ENCODE measurements at places on chromosomes 6 and 20.

DNA sequence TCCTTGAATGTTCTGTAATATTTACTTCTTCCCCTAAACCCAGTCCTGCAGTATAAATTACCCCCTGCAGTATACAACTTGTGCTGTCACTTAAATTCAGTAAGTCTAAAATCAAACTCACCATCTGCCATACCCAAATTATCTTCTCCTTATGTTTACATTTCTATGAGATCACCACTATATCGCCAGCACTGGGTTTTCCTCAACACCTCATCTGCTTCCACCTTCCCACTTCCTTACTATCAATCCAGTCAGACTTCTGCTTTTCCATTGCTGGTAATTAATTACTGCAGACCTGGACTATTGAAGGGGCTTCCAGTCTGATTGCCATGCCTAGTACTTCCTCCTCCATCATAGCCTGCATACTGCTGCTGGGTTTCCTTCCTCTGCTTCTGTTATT lies 15.2 kb downstream of the EFHC1 start:
- no peak for DNase-seq

- DNase-seq: no peak
These were observed 764 bp downstream of the BAG6 start for GRCh38 chr6:31651602-31652191.

DNA sequence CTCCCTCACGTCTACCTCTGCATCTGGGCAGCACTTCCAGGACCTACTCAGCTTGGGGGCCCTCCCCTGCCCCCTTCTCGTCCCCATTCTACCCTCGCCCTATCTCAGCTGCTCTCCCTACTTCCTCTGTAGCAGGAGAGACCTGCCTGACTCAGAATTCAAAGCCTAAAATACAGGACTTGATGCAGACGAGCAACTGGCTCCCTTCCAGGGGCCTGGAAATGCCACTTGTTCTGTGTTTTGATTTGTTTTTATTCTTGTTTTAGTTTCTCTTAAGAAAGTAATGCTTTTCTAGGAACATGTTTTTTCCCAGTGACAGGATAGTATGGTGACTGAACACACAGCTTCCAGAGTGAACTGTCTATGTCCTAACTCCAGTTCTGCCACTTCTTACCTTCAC lies 320.4 kb upstream of the CDH4 start:
- DNase-seq: no peak

- no peak for DNase-seq
These were observed 355.1 kb upstream of the ADGRB3 start for GRCh38 chr6:68279793-68280557.

GRCh38 chr6:69044534-69044933 lies 409.5 kb downstream of the ADGRB3 start:
- DNase-seq: no peak

DNA sequence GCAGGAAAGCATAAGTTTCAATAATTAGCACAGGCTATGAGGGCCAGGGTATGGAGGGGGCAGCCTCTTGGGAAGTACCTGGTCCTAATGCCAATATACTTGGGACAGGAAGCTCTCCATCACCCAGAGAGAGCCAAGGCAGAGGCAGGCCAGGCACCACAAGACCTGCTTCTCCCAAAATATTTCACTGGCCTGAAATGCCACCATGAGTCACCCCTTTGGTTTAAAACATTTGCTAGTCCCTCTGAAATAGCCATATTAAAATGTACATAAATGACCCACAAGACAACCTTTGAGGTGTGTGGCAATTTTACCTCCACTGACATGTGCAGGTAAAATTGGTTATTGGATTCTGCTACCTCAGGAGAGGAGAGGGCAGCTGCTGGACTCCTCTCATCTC lies 23.4 kb upstream of the SCUBE3 start:
- DNase-seq: no peak

DNA sequence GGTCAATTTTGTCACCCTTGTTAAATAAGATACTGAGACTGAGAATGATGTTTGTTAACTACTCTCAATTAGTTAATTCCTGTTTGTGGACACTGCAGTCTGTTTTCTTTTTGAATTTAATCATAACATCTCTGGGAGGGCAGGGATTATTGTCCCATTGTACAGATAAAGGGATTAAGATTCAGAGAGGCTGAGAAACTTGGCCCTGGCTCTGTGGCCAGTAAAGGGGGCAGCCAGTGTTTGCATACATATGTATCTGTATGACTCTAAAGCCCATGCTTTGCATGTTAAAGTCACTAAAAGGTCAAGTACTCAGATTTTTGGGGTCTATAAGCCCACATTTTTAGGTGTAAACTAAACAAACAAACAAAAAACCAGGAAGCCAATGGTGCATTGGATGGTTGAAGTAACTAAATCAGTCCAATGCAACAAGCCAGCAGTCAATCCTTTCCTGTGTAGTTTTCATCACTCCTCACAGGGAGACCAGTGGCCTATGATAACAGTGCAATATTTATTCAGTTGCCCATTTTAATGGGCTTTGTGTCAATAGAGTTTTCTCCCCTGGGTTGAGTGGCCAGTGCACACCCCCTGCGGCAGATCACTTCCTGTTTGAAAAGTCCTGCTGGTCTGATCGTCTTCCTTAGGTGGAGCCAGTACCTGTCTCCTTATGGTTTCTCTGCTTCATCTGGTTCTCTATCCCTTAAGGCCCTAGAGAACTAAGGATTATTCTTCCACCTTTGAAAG lies 106.7 kb downstream of the SLX4IP start:
- DNase-seq: no peak

DNA sequence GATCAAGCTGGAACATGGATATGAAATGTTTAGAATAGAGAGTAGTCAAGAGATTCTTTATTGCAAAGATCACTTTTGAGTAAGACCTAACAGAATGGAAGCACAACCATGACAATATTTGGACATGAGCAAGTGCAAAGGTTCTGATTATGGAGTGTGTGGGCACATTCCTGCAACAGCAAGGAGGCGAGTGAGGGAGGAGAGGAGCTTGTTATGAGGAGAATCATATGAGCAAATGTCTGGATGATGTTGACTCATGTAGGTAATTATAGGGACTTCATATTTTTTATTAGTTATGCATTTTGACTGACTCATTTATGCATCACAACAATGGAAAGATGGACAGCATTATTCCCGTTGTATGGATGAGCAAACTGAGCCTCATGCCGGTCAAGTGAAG lies 100.8 kb upstream of the SLC35B3 start:
- no peak for DNase-seq

GRCh38 chr6:83590416-83590815 lies 78.1 kb downstream of the PRSS35 start:
- no peak for DNase-seq

- DNase-seq: no peak
These were observed 85.0 kb downstream of the YTHDF1 start for GRCh38 chr20:63130658-63131577.

GRCh38 chr6:157210954-157211353 lies 112.4 kb downstream of the TMEM242 start:
- no peak for DNase-seq

DNA sequence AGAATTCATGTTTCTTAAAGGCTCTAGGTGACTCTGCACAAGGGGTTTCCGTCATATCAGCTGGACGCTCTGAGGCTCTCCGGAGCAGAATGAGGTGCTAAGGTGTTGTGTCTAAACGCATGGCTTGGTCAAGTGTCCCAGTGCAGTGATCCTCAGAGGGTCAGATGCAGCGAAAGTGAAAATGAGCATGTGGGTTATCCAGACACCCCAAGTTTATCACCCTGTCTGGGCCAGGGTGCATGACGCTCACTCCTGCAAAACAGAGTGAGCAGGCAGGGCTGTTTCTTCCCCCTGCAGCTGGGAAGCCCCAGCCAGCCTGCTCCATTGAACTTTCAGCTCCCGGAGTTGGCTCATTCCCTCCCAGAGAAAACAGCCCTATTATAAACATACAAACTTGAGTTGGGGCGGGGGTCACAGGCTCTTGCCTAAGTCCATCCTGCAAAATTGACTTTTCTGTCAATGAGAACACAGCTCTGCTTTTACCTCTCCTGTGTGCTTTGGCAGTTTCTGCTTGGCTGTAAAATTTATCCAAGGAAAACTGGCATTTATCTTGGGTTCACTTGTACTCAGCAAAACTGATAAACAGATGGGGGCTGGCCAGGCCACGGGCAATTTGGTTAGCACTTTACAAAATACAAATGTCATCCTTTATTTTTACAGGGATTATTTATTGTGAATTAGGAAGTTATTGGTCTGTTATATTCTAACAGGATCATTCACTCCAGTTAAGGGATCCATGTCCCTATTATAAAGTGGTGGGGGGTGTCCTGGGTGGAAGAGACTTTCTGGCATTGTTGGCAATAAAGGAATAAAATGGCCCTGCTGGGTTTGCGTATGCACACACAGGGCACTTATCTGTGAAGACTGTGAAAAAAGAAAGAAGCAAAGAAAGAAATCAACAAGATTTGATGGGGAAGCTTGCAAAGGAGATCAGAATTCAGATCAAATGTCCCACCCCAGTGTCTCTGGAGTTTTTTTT lies 154.9 kb downstream of the FOXA2 start:
- no peak for DNase-seq

DNA sequence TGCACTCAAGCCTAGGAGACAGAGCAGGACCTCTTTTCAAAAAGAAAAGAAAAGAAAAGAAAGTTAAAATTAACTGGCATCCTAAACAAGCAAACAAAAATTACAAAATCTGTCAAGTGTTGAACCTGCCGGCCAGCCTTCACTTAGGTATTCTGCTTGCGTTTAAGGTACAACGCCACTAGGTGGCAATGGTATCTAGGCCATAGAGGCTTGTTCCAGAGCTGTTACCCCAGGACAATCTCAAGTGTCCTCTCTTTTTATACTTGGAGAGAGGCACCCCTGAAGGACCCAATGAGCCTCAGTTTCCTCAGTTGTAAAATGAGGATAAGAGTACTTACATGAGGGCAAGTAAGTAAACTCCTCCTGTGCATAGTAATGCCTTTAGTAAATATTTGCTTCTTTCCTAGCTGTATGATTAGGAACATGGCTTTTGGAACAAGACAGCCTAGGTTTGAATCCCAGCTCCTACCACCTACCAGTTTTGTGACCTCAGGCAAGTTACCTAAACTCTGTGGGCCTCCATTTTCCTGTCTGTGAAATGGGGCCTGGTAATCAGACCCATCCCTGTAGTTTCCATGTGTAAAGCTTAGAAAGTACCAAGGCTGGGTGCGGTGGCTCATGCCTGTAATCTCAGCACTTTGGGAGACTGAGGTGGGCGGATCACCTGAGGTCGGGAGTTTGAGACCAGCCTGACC lies 5.8 kb upstream of the PACSIN1 start:
- DNase-seq: peak; percentile 64

GRCh38 chr20:37194621-37195417 lies 15.5 kb upstream of the MROH8 start:
- DNase-seq: no peak

DNA sequence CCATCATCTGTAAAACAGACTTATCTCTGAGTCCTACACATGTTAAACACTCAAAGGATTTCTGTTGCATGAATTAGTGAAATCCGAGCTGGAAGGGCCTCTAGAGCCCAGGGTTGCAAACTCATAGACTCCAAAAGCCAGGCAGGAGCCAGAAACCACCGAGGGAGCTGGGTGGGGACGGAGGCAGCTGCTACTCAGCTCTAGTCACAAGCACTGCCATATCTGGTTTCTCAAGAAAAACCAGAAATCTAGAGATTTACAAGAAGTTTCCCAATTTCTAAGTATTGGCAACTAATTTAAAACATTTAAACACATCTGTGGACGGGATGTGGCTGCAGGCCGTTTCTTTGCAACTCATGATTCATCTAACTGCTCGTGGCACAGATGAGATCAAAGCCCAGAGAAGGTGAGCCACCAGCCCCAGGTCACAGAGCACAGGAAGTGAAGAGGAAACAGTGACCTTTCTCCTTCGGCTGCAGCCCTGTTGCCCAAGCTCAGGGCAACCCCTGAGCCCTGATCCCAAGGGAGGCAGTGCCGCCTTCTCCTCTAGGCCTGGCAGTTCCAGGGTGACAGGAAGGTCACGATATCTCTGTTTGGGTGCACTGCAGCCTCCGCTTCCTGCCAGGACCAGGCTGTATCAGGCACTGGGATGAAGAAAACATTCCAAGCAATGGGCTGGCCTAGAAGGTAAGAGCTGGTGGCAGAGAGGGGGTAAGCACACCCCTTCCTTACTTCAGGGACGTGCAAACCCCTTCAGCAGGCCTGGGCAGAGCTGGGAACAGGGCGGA lies 26.4 kb upstream of the PTGIS start:
- DNase-seq: no peak

DNA sequence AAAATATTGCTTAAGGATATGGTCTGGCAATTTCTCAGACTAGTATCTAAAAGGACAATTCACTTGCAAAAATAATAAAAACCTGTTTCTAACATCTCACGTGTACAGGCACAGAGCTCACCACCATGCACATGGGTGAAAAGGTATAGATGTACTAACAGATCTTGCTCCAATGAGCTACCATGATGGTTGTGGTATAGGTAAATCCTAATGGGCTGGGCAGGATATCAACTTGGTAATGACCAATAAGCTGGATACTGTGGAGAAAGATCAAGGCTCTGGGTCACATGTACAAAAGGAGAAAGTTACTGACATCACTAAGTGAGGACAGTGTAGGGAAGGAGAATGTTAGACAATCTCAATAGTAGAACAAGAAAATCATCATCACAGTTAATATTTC lies 111.0 kb upstream of the NUP153 start:
- DNase-seq: no peak

- DNase-seq: no peak
These were observed 18.2 kb downstream of the SYNDIG1 start for GRCh38 chr20:24487648-24488047.

GRCh38 chr20:63268671-63269439 lies 3.8 kb upstream of the ARFGAP1 start:
- no peak for DNase-seq

DNA sequence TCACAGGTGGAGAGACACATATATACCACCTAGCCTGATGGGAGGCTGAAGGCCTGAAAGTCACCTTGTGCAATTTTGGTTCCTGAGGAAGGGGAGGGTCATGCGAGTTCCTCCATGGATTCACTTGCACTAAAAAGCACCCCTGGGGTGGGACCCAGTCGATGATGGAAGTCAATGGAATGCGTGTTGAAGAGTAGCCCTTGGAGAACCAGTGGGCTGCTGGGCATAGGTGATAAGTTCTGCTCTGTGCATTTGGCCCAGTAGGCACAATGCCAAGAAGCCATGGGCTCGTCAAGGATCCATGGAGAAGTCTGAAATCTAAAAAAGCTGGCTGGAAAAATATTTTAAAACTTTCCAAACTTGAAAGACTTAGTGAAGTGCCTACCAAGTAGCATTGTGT lies 18.9 kb upstream of the SCRT2 start:
- no peak for DNase-seq

DNA sequence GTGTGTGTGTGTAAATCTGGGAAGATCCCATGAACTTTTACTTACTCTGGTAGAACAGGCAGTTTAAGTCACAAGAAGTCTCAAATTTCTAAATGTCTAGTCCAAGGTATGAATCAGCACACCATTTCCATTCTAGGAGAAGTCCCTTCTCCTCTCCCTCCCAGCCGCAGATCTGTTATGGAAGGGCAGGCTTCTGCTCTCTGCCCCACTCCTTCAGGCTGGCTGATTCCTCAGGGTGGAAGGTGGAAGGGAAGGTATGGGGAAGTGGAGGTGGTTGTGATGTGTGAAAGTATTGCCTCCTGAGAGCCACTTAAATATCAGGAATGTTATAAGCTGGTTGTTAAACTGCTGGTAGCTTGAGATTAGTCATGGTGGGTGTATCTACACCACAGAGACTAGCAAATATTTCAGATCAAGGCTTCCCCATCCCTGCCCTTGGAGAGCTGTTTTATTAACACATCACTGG lies 44.5 kb upstream of the LAMA4 start:
- DNase-seq: no peak

- DNase-seq: no peak
These were observed 15.3 kb downstream of the TCFL5 start for GRCh38 chr20:62846166-62846890.

Measured in iPS DF 6.9 (cell line).